Frontal cortex (tissue), 4 donors: ENCODE measurements at places on chromosomes 12 and 14. TPM values are rescaled to one million over a fixed set of nuclear protein-coding genes. Genes with fewer than 3 reads are reported as not detected.

RPL10L gene
- not detected for total RNA-seq

LHX5 gene
- total RNA-seq = 0.41 TPM

VPS33A gene
- 28.9 TPM for total RNA-seq

SOAT2 gene
- total RNA-seq = under 0.01 TPM

COQ5 gene
- total RNA-seq = 25.3 TPM

RSRC2 gene
- total RNA-seq = 62.0 TPM

FERMT2 gene
- total RNA-seq = 75.8 TPM

SLCO1B1 gene
- not detected for total RNA-seq
